ENCODE measurements at places on chromosomes 6 and 20.

GRCh38 chr6:28979679-28980078, 25.4 kb downstream of the ZNF311 start:
- DNase-seq: no peak

GRCh38 chr20:46132705-46133120, 14.6 kb downstream of the CD40 start:
- DNase-seq: no peak

DNA sequence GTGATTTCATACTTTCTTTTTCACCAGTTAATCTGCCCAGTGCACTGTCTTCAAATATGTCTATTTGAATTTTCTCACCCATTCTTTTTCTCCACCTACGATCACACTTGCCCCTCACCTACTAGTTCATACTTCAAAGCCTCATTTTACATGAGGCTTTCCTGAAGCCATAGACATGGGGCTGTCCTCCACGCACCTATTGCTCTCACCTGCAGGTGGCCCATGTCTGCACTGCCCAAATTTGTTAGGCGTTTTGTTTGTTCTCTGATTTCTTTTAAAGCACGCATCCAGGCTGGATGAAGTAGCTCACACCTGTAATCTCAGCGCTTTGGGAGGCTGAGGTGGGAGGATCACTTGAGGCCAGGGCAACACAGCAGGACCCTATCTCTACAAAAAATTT, 106.8 kb upstream of the RIPOR2 start:
- DNase-seq: no peak

DNA sequence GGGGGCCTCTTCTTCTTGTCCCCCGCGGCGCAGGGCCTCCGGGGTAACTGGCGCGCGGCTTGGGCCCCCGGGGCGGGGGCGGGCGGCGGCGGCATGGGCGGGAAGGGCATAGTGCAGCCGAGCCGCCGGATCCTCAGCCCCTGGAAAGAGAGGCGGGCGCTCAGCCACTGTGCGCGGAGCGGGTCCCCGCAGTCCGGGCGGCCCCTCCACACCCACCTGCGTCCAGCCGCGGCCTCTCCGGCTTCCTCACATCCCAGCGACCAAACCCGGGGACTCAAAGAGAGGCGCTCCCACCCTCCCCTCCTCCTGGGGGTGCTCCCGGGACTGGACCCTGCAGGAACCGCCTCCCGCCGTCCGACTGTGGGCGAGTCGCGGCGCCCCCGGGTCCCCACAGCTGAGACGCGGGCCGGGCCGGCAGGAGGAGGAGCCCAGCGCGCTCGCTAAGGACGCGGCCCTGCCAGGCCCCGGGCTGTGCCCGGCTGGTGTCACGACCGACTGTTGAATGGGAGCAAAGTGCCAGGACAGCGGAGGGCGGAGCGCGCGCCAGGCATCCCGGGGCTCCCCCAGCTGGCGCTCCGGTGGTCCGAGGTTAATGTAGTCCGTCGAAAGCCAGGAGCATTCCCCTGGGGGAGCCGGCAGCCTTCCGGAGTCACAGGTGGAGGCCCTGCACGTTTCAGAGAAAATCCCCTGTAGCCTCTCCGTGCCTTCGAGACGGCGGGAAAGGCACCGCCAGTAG, at the start of gene PRR18:
TSS of gene PRR18 (minus strand) at position 360 of the 736 bp plus-strand sequence. CDS start at position 110, 250 bp downstream.
- DNase-seq: no peak

DNA sequence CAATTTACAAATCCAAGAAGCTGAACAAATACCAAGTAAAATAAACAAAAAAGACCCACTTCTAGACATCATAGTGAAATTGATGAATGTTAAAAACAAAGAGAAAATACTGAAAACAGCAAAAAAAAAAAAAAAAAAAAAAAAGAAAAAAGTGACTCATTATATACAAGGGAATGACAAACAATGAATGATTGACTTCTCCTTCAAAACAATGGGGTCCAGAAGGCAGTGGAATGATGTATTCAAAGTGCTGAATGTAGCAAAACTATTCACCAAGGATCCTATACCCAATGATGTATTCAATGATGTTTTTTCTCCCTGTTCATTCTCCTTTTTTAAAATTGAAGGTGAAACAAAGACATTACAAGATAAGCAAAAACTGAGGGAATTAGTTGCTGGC, 650.0 kb downstream of the UTRN start:
- DNase-seq: no peak

- no peak for DNase-seq
Measured at GRCh38 chr6:53203483-53203882, 54.8 kb upstream of the GCM1 start.

- no peak for DNase-seq
Measured at GRCh38 chr6:11604215-11604614, 66.7 kb downstream of the TMEM170B start.

DNA sequence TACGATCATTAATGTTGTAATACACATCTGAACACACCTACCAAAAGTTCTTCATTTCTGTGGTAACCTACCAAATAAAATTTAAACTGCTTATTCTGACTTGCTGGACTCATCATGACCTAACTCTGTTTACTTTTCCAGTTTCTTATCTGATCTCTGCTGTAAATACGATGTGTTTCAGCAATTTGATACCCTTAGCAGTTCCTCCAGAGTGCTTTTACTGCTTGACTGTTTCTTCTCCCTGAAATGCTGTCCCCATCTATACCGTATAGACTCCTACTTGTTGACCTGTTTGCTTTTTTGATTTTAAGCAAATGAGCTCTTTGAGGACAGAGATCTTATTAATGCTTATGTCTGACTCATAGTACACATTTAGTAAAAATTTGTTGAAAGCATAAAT, 119.5 kb downstream of the SCAF8 start:
- no peak for DNase-seq

DNA sequence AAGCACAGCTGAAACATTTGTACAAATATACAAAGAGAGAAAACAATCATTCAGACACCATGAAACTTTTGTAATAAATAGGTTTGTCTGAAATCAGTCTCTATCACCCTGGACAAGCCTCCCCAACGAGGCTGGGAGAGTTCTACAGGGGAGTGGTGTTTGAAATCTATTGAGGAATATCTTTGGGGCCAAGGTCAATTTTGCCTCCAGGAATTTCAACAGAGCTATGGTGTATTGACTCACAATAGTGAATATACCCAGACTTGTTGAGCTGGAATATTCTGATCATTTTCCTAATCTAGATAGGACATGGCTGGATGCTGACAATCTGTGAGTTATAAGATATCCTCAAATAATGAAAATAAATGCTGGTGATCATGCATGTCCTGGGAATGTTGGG, 51.5 kb upstream of the ENPP5 start:
- no peak for DNase-seq

GRCh38 chr6:1633366-1634021, 23.8 kb downstream of the FOXC1 start:
- DNase-seq: no peak

GRCh38 chr6:166989427-166990032, 9.7 kb upstream of the CEP43 start:
- DNase-seq: no peak

DNA sequence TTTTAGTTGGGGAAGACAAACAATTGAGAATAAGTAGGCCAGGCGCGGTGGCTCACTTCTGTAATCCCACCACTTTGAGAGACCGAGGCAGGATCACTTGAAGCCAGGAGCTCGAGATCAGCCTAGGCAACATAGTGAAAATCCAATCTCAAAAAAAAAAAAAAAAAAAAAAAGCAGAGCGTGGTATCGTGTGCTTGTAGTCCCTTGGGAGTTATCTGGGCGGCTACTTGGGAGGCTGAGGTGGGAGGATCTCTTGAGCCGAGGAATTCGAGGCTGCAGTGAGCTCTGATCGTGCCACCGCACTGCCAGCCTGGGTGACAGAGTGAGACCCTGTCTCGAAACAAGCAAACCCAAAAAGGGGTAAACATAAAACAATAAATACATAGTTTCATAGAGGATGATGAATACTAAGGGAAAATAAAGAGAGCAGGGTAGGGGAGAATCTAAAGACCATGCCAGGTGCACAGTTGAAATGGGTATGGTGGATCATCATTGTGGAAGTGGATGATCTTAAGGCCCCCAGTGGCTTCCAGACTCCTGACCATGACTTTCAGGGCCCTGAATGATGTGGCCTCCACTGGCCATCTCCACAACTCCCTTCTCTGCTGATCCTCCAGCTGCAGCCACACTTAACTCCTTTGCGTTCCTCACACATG, 947 bp downstream of the POFUT1 start:
- no peak for DNase-seq

DNA sequence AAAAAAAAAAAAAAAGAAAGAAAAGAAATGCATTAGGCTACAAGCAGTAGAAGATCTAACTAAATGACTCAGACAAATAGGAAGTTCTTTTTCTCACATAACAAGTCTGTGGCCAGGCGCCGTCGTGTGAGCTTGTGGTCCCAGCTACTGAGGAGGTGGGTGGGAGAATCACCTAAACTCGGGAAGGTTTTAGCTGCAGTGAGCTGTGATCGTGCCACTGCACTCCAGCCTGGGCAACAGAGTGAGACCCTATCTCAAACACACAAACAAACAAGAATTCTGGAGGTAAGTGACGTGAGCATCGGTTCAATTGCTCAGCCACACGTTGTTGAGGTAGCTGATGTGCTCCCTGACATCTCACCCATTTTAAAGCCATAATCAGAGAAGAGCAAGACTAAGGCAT, 37.9 kb upstream of the SLC23A2 start:
- DNase-seq: no peak

DNA sequence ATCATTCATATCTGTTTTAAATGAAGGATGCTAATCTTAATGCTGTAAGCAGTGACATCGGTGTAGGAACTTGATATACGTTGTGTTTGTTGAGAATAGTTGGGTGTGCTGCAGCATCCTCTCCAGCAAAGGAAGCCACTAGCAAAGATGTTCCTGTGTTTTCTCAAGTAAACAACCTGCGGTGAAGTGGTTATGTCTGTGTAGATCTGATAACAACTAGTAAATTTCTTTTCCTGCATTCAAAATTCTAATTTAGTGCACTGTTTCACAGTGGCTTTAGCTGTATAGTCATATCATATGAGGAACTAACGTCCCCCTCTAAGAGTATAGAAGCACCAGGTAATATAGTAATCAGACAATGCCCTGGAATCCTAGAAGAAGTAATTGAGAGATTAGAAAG, 38.7 kb downstream of the NCOA7 start:
- no peak for DNase-seq

GRCh38 chr6:7604506-7604905, 14.5 kb downstream of the SNRNP48 start:
- no peak for DNase-seq

- no peak for DNase-seq
Measured at GRCh38 chr6:85660181-85660611, 17.5 kb upstream of the SYNCRIP start.

- DNase-seq: no peak
Measured at GRCh38 chr6:13472099-13472498, 15.3 kb downstream of the GFOD1 start.

DNA sequence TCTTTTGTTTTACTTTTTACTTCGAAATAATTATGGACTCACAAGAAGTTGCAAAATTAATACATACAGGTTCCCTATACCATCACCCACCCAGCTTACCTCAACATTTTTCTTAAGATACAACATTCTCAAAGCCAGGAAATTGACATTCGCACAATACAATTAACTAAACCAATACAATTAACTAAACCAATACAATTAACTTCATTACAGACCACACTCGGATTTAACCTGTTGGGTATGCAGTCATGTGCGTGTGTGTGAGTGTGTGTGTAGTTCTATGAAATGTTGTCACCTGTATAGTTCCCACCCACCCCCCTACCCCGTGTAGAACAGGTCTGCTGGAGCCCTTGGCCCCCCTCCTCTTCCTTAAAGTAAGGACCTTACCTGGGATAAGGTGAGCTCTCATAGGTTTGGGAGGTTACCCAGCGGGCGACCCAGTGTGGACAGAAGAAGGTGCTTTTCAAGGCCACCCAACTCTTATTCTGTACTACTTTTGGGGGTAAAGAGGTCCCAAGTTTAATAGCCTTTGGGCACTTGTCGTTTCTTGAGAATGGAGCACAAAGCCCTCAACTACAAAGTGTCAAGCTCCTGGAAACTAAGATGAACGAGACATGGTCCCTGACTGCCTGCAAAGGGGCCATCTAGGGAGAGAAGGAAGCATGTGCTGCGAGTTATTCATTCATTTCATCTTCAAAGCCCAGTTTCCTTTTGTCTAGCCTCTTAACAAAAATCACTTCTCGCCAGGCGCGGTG, 544 bp upstream of the STK38 start:
- DNase-seq: no peak

DNA sequence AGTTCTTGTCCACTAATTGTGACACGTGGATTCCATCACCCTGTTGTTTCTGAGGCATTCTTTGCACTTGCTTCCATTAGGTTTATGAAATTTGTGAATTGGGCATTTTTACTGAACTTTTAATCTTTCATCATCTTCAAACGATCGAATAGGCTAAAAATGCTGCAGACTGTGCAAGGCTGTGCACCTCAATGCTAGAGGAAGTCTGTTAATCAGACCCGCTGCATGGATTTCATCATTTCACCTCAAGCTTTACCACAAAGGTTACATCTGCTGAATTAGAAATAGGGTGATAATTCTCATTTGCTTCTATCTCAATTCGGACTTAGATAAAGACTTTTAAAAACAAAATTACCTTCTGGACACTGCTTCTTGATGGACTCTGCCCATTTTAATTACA, 27.8 kb upstream of the F13A1 start:
- no peak for DNase-seq

DNA sequence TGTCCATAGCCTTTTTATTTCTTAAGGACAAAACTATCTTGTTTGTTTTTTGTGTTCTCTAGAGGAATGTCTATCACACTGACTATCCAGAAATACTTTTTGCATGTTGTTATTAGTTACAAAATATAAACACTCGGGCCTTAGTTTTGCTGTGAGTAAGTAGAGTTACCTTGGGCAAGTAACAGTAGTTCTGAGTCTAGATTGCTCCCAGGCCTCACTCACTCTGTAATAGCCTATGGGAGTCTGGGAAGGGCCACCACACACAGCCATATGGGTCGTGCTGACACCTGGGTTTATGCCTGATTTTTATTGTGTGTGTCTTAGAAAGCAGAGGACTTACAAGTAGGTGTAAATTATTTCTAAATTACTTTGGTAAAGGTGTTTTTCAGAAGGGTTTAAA, 185.8 kb downstream of the TMEM242 start:
- DNase-seq: no peak

DNA sequence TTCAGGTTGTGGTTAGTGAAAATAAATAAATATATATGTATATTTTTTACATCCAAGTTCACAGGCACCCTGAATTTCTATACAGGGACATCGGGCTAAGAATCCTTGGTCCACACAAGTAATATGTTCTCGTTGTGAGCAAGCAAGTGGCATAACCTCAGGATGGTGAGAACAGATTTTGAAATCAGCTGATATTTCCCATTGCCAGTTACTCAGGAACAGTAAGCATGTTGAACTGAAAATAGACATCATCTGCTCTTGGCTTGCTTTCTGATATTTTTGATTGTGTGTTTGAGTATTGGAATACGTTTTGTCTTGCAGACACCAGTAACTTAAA, 87.7 kb downstream of the TRMT6 start:
- no peak for DNase-seq

- DNase-seq: no peak
Measured at GRCh38 chr6:2950713-2951112, 20.7 kb downstream of the SERPINB6 start.

- DNase-seq: no peak
Measured at GRCh38 chr20:46018611-46019010, 9.9 kb downstream of the MMP9 start.

- no peak for DNase-seq
Measured at GRCh38 chr6:25483943-25484342, 168.1 kb upstream of the SCGN start.
